GM18507 (cell line): ENCODE measurements at places on chromosomes 3 and 15.

GRCh38 chr3:45464336-45465170 is 76.2 kb downstream of the LARS2 start:
- DNase-seq, result no peak

GRCh38 chr15:51380999-51381806 is 39.7 kb downstream of the GLDN start:
- peak; percentile 54 for DNase-seq

- DNase-seq, result no peak
These were observed 713.0 kb upstream of the CADM2 start for GRCh38 chr3:84245789-84246188.

GRCh38 chr3:108099244-108099643 is 8.4 kb upstream of the CD47 start:
- no peak for DNase-seq

- no peak for DNase-seq
These were observed 68.8 kb upstream of the PRR23E start for GRCh38 chr3:127124120-127124519.

- no peak for DNase-seq
These were observed 207.5 kb downstream of the SATB1 start for GRCh38 chr3:18217507-18218174.
